ENCODE measurements at places on chromosomes 1 and 21.

DNA sequence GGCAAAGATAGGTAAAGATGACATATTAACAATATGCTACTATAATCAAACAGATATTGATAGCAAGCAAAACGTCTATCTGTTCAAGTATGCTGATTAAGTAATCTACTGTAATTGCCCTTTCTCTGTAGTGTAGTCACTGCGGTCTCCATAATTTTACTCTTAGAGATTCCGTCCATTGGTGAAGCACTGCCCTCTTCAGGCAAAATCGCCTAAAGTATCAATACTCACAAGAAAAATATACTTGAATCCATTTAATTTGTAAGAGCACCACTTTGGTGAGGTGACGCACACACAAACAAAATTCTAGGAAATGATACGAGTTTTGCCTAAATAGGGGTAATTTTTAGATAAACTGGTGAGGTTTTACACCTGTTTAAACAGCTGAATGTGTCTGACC, 434.6 kb upstream of the CHRM3 start:
- no peak for DNase-seq

DNA sequence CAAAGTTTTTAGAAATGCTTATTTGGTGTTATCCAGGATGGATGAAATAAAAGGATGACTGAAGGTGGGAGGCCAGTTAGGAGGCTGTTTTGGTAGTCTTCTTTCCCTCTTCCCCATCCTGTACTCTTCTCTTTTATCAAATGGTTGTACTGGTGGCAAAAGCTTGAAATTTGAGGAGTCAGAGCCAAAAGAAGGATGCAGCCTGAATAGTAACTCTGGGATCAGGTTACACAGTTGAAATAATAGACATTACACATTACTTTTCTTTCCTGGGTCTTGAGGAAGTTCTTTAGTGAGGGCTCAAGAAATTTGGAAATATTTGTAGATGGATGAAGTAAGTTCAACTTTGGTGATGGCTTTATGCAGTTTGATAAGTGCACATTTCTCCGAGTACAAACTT, 108.6 kb downstream of the GPR52 start:
- DNase-seq, result no peak

GRCh38 chr1:194309697-194310096, 1123.3 kb upstream of the B3GALT2 start:
- DNase-seq, result no peak

DNA sequence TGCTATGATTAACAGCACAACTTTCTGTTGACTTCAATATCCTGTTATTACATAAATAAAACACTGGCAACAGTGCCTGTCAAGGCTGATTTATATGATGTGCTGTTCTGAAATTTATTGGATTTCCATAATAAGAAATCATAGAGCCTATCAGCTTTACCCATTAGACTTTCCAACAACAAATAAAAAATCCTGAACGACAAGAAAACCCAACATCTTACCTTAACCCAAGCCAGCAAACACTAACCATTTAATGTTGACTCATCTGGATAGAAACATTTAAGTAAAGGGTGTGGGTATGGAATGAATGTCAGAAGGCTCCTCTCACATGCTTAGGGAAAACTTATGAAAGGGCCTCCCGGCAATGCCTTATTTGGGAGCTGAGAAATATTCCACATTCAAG, 165.1 kb downstream of the SLC45A1 start:
- DNase-seq, result no peak

DNA sequence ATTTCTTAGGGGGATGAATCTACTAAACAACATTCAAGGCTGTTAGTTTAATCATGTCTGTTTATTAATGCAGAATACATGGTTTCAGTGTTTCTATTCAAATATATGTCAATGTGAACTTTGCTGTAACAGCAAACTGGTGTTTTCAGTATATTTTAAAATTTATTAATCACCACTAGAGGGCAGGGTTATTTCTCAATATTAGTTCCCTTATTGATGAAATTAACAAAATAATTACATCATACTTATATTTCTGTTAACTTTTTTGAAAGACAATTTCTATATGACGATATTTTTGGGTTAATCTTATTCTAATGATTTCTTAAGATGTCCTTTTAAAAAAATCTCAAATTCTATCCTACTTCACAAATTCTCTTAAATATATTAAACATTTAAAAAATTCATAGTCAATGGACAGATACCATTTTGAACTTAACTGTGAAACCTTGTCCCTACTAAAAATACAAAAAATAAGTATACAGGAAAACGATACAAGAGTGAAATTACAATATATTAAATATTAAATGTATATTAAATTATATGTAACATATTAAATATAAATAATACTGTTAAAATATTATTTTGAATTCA, 1034.1 kb upstream of the PRMT6 start:
- no peak for DNase-seq

- no peak for DNase-seq
Measured at GRCh38 chr1:91594383-91595055, 93.9 kb downstream of the CDC7 start.

GRCh38 chr1:212463565-212464285, 31.0 kb downstream of the NENF start:
- no peak for DNase-seq

DNA sequence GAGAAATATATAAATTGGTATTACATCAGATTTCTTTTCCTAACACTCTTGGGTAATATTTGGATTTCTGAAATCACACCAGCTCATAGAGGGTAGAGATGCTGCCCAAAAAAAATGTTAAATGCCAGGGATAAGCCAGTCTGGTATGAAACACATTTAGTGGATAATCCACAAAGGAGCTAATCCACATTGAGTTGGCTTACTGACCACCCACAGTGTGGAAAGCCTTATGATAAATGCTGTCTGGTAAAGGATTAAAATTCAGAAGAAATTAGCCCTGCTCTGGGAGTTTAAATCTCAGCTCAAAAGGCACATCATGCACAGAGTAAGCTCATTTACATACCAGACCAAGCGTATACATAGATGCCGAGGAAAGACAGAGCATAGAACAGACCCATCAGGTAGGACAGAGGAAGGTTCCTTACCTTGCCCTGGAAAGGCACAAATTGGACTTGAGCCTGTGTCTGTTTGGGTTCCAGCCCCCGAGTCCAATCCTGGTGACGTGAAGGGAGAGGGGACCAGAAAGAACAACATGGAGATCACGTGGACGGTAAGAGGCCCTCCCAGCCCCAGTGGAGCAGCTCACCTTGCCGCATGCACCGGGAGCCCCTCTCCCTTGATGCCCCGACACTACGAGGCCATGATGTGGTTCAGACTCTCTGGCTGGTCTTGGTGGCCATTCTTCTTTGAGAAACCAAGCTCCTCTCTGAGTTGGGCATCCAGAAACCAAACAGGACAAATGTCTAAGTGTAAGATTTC, 62.9 kb upstream of the CNTN2 start:
- DNase-seq, result no peak

GRCh38 chr1:24459551-24460266, 42.9 kb upstream of the RCAN3 start:
- DNase-seq, result no peak

- DNase-seq, result peak; percentile 57
Measured at GRCh38 chr21:35578831-35579471, 481.4 kb downstream of the SETD4 start.

- no peak for DNase-seq
Measured at GRCh38 chr1:2112280-2112701, 62.1 kb downstream of the PRKCZ start.

GRCh38 chr1:115089420-115090185, at the start of gene TSPAN2:
Gene TSPAN2, minus strand, starts transcription at chr1:115089503. Its CDS starts 71 bp downstream, at chr1:115089432.
- DNase-seq, result peak; percentile 67

GRCh38 chr1:36576118-36576517, 93.4 kb upstream of the CSF3R start:
- peak; percentile 71 for DNase-seq

DNA sequence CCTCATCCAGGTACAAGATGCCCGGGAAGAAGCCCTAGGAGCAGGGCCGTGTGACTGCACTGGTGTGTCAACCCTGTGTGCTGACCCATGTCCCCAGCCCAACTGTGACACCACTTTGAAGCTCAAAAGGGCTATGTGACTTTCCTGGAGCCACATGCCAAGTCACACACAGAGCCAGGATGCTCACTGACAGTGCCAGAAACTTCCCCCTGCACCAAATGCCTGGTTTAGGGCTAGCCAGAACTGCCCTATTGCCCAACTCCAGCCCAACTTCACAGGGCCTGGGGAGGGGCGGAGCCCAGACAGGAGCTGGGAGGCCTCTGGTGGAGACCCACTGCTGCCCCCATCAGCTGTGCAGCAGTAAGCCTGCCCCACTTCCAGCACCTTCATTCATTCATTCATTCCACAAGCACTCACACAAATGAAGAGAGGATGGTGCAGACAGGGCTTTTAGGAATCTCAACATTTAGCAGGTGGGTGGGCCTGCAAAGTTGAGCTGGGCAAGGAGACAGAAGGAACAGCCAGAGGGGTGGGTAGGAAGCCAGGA, 36.7 kb downstream of the KCNQ4 start:
- DNase-seq, result no peak

GRCh38 chr1:194164755-194165154, 978.3 kb upstream of the B3GALT2 start:
- no peak for DNase-seq

DNA sequence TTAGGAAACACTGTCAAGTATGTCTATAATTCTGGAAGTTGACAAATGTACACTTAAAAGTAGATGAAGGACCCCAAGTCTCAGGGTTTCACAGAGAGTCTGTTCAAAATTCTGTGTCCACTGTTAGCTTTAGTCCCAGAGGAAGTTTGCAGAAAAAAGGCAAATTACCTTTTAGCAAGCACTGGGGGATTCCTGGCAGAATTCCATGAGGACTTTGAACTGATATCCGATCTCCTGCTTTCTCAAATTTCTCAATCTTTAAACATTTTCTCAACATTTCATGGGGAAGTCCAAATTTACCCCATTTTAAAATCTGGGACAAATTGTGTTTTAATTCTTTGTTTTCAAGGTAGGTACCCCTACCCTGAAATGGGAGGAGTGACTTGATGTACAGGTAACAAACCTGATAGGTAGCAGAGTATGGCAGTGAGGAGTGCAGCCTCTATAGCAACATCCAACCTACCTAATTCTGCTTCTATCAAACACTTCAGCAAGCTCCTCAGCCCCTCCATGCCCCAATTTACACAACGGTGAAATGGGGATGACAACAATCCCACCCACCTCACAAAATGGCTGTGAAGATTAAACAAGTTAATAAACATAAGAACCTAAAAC, 344.9 kb downstream of the OMA1 start:
- no peak for DNase-seq

- no peak for DNase-seq
Measured at GRCh38 chr1:96049759-96050409, 671.7 kb upstream of the PTBP2 start.

DNA sequence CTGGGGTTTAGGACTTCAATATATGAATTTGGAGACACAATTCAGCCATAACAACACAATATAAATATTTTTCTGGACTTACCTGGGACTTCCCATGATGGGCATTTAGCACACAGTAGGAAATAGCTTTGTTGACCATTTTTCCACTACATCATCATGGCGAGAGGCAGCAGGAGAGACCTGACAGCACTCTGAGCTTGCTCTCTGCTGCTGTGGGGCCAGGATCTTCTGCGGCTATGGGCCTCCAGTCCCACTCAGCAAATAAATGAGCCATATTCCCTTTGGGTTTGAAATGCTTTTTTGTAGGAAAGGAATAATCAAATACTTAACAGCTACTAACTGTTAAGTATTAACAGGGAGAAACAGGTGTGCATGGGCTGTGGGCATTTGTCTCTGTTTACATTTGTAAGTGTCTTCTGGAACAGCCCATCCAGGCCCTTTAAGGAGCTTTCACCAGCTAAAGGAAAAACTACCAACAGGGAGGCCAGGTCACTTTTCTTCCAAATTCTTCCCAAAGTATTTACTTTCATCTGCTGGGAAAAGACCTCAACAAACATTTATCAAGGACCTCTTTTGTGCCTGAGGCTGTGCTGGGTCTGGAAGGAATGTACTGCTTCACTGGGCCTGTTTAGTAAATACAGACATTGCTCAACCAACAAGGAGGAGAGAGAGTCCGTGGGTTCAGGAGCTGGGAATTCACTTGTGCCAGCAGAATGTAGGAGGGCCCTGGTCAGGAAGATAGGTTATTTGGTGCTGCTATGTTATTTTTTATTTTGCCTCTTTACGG, 133.2 kb downstream of the LRIG2 start:
- DNase-seq, result no peak

GRCh38 chr1:11058595-11059154, 1.1 kb downstream of the SRM start:
- DNase-seq, result no peak

DNA sequence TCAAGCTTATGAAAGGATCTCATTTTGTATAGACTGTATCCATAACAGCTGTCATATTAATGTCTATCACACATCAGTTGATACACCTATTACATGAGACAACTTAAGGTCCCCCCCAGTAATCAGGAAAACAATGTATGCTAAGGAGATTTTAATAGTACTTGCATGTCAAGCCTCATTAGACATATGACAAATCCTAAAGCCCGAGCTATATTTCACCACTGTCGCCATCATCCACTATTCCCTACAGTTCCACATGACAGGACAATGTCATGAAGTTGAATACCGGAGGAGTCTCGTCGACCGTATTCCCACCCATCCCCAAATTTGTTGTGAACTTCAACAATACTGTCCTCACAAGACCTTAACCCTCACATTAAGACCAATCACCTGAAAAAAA, 3.4 kb downstream of the HMGN1 start:
- no peak for DNase-seq

GRCh38 chr1:234954613-234955012, 174.0 kb downstream of the TOMM20 start:
- DNase-seq, result peak; percentile 19

GRCh38 chr1:168613038-168613451, 36.6 kb downstream of the XCL1 start:
- no peak for DNase-seq

- no peak for DNase-seq
Measured at GRCh38 chr1:154476791-154477190, 25.2 kb upstream of the TDRD10 start.

- no peak for DNase-seq
Measured at GRCh38 chr1:178385662-178386061, 111.1 kb downstream of the CLEC20A start.

GRCh38 chr1:24786191-24786590, 40.9 kb downstream of the CLIC4 start:
- no peak for DNase-seq

DNA sequence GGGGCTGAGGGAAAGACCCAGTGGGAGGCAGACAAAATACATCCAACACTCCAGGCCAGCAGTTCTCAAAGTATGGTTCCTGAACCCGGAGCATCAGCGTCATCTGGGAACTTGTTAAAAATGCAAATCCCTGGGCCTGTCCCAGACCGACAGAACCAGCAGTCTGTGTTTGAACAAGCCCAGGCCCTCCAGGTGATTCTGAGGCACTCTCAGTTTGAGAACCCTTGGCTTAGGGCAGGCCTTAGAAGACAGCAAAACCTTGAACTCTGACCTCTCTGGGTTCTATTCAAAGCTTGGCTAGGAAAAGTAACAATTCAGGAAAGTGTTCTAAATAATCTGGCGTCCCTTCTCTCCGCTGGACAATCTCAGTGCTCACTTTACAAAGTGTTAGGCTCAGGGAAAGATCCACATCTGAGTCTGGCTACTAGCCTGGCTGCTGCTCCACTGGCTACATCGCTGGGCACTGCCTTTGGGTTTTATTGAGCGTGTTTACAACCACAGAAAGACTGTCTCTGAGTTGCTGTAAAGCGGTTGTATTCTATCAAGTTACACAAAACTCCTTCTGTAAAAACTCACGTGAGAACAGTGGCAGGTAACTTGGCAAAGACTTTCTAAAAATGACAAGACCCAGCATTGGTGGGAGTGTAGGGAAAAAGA, 166.1 kb downstream of the HIVEP3 start:
- no peak for DNase-seq
